Transverse colon (tissue), 4 donors: ENCODE measurements at places on chromosomes 5 and 9. TPM values are rescaled to one million over a fixed set of nuclear protein-coding genes. Genes with fewer than 3 reads are reported as not detected.

DAB2 gene
- total RNA-seq: 143 TPM

LOX gene
- 8.4 TPM for total RNA-seq

RASEF gene
- total RNA-seq: 74.9 TPM

CDX1 gene
- total RNA-seq: 351 TPM

PRLR gene
- total RNA-seq: 14.9 TPM

SSNA1 gene
- total RNA-seq: 101 TPM

ZNF622 gene
- total RNA-seq: 48.3 TPM

GABRP gene
- not detected for total RNA-seq

WDR38 gene
- not detected for total RNA-seq

DNA sequence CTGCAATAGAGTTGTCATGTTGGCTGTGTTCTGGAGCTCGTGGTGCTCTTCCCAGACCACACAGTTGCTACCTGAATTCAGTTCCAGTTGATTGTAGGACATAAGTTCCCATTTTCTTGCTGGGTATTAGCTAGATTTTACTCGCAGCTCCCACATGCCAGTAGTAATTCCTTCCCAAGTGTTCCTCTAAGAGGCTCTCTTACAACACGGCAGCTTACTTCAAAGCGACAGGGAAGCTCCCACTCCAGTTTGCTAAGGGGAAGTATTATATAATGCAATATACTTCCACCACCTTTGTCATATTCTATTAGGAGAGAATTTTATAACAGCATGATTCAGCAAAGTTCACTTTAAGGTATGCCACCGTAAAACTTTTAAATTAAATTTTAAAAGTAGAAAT is 623.0 kb downstream of the SLCO4C1 start:
- no peak for DNase-seq

DNA sequence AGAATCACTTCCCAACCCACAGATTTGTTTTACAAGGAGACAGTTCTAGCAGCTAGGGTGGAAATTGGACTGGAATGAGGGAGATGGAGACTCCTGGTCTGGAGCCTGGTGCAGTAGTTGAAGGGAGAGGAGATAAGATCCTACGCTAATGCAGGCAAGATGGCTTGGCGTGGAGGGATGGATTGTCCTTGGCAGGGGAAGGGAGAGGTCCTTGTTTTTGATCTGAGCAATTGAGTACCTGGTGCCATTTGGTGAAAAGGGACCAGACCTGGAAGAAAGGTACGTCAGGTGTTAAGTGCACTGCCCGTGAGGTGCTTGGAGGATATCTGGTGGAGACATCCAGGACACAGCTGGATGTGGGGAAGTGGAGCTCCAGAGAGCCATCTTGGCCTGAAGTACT is 35.7 kb downstream of the ANGPTL2 start:
- no peak for DNase-seq

DNA sequence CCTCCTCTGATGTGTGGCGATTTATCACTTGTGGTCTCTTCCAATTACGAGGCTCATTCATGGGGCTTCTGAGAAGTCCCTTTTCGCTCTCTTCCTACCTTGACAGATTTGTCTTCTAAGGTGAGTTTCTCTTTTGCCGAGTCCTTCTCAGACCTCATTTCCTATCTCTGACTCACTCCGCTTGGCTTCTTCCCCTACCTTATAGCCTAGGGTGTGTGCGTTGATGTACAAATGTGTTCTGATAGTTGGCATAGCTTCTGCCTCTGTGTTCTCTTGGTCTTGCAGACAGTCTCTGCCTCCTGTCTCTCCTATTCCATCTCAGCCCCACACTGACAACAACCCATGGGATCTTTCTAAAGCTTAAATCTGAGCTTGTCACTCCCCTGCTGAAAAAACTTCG is 56.9 kb upstream of the SHB start:
- DNase-seq: no peak

GRCh38 chr9:69379270-69379982 is 54.4 kb downstream of the ENTREP1 start:
- no peak for DNase-seq

DNA sequence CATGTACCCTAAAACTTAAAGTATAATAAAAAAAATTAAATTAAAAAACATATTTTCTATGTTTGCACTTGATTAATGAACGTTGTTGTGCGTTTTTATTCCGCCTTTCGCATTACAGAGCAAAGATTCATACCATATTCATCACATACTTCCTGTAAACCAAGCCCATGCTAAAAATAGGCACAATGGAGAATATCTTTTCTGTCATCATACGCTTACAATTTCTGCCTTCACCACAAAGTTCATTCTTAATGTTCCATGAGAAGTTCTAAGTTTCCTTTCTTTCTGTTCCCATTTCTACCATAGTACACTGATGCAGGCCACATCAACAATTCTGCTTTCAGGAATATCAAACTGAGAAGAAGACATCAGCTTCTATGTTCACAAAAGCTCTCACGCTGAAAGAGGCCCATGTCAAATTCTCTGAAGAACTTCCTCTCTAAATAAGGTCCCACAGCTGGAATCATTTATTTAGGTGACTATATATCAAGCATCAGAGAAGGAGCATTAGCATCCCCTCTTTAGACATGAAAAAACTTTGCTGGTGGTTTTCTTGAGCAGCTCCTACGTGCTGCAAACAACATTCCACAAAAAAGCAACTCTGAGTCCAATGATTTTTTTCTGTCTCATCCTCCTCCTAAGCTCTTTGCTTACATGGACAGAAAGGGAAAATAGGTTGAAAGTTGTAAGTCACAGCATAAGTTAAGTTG is 456.4 kb downstream of the CDH10 start:
- DNase-seq: no peak

DNA sequence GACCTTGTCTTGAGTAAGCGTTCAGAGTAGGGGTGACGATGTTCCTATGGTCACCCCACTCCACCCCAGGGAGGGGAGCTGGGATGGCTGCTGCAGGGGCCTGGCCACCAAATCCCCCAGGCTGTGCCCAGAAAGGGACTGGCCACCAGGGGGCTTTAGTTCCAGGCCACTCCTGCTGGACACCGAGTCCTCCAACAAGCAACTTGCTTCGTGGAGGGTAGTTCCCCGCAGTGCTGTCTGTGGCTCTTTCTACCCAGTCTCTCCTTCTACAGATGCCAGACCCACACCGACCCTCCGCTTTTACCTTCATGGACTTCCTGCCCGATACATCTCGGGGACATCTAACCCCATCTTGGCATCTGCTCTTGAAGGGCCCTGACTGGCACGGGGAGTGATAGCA is 35.7 kb upstream of the GABRP start:
- no peak for DNase-seq

DNA sequence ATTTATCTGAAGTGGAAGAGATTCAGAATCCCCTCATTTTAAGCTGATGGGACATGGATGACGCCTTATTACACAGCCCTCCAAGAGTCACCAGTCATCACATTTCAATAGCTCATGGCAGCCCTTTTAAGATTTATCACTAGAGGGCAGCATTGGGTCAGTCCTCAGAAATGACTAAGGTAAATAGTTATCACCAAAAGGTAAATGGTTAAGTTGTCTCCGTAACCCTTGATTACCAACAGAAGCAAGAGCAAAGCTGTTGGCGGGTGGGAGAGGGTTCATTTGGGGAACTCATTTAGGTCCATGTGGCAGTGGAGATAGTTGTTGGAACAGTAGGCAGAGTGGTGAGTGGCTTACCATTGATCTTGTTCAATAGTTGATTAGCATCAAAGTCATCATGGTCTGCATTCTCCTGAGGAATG is 12.0 kb upstream of the C9 start:
- DNase-seq: peak; percentile 27

DNA sequence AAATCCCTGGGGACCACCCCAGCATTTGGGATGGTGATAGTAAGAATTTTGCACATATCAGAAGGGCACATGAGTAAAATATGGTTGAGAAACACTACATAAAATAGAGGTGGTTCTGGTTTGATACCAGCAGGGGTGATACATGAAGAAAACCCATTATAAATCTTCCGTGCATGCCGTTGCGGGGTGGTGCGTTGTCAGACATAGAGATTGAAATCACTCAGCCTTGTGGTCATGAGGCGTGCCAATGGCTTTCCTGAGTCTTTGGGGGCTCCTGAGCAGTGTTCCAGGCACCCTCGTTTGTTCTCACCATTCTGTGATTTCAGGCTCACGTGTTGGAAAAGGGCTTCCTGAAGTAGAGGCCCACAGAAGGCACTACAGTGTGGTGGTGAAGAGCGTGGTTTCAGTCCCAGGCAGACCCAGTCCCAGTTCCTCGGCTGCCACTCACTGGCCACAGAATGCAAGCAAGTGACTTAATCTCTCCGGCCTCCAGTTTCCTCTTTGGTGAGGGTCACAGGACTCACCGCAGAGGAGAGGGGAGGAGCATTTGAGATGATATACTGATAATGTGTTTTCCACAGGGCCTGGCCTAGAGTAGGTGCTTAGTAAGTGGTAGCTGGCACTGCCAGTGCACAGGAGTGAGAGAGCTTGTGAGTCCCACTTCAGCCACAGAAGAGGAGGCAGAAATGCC is 20.5 kb upstream of the GLRX start:
- peak; percentile 70 for DNase-seq

DNA sequence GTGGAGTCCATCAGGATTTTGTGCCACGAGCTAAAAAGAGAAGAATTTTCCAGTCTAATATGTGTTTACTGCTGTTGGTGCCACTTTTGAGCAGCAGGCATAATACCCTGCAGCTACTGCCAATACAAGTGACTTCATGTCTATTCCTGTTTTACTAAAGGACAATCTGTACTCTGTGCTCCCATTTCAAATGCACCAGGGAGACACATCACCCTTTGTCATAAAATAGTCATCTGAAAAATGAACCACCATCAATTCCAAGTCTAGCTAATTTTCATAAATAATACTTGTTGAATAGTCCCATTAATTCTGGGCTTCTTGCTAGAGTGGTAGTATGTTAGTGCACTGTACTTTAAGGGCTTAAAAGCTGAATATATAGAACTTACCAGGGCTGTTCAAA is 8.9 kb upstream of the PKD2L2 start:
- DNase-seq: no peak

DNA sequence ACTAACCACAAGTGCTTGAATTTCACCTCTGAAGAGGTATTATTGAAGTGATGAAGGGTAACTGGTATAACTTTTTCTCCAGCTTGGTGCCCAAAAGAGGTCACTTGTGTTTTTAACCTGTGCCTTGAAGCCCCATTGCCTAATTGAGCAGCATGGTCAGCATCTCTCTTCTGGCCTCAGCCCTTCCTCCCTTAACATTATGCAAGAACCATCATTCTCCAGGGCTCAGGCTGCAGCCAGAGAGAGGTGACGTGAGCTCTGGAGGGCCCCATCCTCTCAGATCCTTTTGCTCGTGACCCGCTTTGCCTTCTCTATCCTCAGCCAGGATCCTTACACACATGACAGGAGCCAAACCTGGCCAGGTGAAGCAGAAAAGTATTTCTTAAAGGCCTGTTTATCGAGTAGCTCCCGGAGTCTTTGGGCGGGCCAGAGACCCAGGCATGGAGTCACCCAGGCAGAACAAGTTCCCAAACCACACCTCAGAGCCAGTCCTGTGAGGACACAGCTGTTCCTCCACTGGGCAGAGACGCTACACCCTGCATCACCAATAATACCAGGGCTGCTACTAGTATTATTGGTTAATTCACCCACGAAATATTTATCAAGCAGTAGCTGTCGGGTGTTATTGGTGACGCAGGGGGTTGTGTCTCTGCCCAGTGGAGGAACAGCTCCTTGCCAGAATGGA is 29.6 kb upstream of the BOD1 start:
- DNase-seq: no peak

DNA sequence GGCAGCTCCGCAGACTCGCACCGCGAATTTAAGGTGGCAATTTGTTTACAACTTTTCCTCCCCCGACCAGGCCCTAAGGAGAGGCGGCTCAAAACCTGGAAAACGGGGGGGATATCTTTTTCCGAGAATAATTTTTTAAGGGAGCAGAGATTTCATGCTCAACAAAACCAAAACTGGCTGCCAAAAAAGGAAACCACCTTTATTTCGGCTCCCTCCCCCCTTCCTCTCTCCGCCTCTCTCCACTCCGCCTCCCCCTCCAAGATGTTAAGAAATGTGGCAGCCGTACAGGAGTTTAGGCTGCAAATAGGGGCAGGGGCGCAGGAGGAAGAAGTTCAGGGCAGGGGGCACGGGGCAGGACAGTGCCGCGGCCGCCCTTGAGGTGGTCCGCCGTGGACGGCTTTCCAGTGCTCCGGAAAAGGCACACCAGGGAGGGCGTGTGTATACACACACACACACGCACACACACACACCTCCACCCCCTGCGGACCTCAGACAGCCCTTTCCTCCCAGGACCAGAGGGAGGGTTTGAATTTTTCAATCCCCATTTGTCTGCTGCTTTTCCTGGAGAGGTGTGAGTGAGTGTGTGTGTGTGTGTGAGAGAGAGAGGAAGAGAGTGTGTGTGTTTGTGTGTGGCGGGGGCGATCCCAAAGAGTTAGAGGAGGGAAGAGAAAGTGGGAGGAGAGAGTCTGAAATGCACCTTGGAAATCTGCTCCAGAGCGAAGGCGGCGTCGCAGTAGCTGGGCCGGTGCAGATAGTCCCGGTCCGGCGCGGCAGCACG is 9.1 kb downstream of the PTCH1 start:
- DNase-seq: peak; percentile 71

GRCh38 chr9:98724810-98725530 is 16.2 kb upstream of the GABBR2 start:
- no peak for DNase-seq

GRCh38 chr9:37953775-37954437 is 50.0 kb upstream of the SLC25A51 start:
- DNase-seq: no peak

DNA sequence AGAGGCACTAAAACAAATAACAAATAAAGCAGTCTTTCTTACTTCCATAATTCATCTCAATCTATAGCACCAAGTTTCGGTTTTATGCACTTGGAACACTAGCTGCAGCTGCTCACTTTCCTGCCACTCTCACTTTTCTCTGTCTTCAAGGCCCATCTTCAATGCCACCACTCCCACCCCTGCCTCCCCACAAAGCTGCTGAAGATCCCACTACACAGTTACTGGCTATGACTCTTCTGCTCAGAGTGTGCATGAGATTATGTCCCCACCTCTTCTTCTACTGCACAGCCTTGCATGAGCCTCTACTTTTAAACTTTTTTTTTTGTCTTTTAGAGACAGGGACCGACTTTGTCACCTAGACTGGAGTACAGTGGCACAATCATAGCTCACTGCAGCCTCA is 77.4 kb downstream of the SAXO1 start:
- DNase-seq: no peak

GRCh38 chr5:96329886-96330529 is 103.0 kb downstream of the PCSK1 start:
- no peak for DNase-seq
